ENCODE measurements at places on chromosomes 3 and 15. TPM values are rescaled to one million over a fixed set of nuclear protein-coding genes. Genes with fewer than 3 reads are reported as not detected.

GRCh38 chr15:80609512-80609946, 85.6 kb upstream of the ABHD17C start:
- no peak overlapping the region for H3K4me3 ChIP-seq
- no peak overlapping the region for H3K27ac ChIP-seq
- peaks cover 17% of the 10 kb centered on the region for H3K4me1 ChIP-seq
- no peak for DNase-seq

- no peak overlapping the region for H3K4me3 ChIP-seq
- H3K4me1 ChIP-seq, result no peaks in the 10 kb centered on the region
- no peaks in the 10 kb centered on the region for H3K36me3 ChIP-seq
- no peak for DNase-seq
- no peak overlapping the region for H3K27ac ChIP-seq
Observed at GRCh38 chr15:27694506-27695087, 404.5 kb downstream of the OCA2 start.

GRCh38 chr15:39299486-39300267, 281.2 kb upstream of the THBS1 start:
- no peak for DNase-seq
- no peaks in the 10 kb centered on the region for H3K27me3 ChIP-seq
- no peak overlapping the region for H3K27ac ChIP-seq
- H3K4me1 ChIP-seq, result no peaks in the 10 kb centered on the region

DNA sequence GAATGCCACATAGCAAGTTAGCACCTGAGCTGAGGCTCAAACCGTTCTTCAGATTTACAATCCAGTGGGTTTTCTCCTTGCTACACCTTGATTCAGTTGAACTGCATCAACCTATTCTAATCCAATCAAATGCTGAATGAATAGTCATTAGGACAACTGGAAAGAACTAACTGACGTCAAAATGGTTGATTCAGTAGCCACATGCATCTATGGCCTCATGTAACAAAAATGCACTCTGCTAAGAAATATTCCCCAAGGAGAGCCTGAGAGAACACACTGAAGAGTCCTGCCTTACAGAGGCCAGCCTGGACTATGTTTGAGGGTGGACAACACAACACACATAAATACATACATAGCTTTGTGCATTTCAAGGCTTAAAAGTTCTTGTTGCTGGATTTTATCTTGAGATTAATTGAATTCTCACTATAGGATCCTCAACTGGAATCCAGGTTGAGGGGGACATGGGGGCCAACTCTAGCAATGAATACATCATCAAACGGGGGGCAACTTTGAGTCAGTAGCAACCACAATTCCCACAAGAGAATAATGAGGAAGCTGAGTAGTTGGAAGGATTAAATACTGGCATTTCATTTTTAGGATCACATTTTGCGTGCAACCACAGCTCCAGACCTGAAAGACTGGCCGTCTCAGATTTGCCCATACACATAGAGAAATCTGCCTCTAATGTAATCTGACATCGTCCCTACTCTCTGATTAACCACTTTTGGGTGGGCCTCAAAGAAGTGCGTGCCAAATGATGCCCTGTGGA, 280.2 kb upstream of the ICE2 start:
- no peak for DNase-seq
- no peak overlapping the region for H3K27ac ChIP-seq
- H3K4me3 ChIP-seq, result no peak overlapping the region
- peaks cover 5% of the 10 kb centered on the region for H3K4me1 ChIP-seq
- no peaks in the 10 kb centered on the region for H3K36me3 ChIP-seq

GRCh38 chr3:32200490-32200889, 38.0 kb upstream of the CMTM8 start:
- no peak overlapping the region for H3K4me3 ChIP-seq
- H3K27me3 ChIP-seq, result no peaks in the 10 kb centered on the region
- peak; percentile 30 for DNase-seq
- no peaks in the 10 kb centered on the region for H3K4me1 ChIP-seq
- no peaks in the 10 kb centered on the region for H3K36me3 ChIP-seq

DNA sequence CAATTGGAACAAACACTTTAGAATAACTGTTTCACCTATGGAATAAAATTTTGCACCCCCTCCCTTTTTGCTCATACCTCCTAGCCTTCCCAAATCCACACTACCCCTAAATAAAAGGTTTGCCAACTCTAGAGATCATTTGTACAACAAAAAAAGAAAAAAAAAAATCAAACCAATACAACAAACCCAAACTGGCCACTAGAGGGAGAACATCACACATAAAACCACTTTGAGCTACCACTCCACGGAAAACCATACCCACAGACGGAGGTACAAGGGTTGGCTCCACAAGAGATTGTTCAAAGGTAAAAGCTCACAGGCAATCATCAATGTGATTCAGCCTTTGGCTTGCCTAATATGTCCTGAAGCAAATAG, 47.6 kb downstream of the SETMAR start:
- peak overlapping the region; percentile 4 for H3K4me3 ChIP-seq
- no peaks in the 10 kb centered on the region for H3K27me3 ChIP-seq
- no peaks in the 10 kb centered on the region for H3K36me3 ChIP-seq
- peak overlapping the region; percentile 75 for H3K27ac ChIP-seq
- DNase-seq, result peak; percentile 77

- no peaks in the 10 kb centered on the region for H3K27me3 ChIP-seq
- H3K27ac ChIP-seq, result no peak overlapping the region
- no peaks in the 10 kb centered on the region for H3K36me3 ChIP-seq
- H3K4me1 ChIP-seq, result peaks cover 5% of the 10 kb centered on the region
Observed at GRCh38 chr3:46397111-46397510, 9.8 kb downstream of the CCR5AS start.

GRCh38 chr3:45079715-45080114, 53.6 kb downstream of the CLEC3B start:
- no peaks in the 10 kb centered on the region for H3K27me3 ChIP-seq
- no peak for DNase-seq
- H3K4me3 ChIP-seq, result no peak overlapping the region

DNA sequence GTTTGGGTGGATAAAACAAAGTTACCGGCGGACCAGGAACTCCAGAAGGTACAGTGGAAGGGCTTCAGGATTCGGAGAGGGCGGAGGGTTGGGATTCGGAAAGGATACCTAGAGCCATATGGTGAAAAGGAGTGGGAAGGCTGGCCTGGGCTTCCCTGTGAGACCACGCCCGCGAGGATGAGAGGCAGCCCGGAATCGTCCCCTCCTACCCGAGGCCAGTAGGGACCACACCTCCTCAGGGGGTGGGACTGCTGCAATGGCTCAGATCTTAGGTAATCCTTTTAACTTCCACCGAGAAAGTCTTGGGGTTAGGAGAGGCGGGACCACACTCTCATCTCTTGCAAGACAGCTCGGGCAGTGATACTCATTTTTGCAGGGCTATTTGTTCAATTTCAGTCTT, 511.3 kb downstream of the OCA2 start:
- H3K4me3 ChIP-seq, result no peak overlapping the region
- no peak overlapping the region for H3K27ac ChIP-seq
- no peaks in the 10 kb centered on the region for H3K4me1 ChIP-seq
- no peaks in the 10 kb centered on the region for H3K36me3 ChIP-seq
- H3K27me3 ChIP-seq, result no peaks in the 10 kb centered on the region

- no peaks in the 10 kb centered on the region for H3K27me3 ChIP-seq
- H3K4me3 ChIP-seq, result no peak overlapping the region
- H3K27ac ChIP-seq, result no peak overlapping the region
- no peak for DNase-seq
Observed at GRCh38 chr3:10570196-10570946, 65.0 kb upstream of the ATP2B2 start.

GRCh38 chr3:185912929-185913901, 24.6 kb downstream of the TRA2B start:
- no peaks in the 10 kb centered on the region for H3K27me3 ChIP-seq
- DNase-seq, result no peak
- no peaks in the 10 kb centered on the region for H3K36me3 ChIP-seq
- no peaks in the 10 kb centered on the region for H3K4me1 ChIP-seq
- H3K4me3 ChIP-seq, result no peak overlapping the region
- no peak overlapping the region for H3K27ac ChIP-seq

The CAMP gene
- total RNA-seq, result 1.7 TPM

The PYGO1 gene
- total RNA-seq, result 8.6 TPM

The IL20RB gene
- total RNA-seq, result 3.5 TPM

The GPR160 gene
- total RNA-seq, result 3.9 TPM

The ONECUT1 gene
- total RNA-seq, result 3.4 TPM

The ARPP21 gene
- 0.87 TPM for total RNA-seq

The ROPN1B gene
- 123 TPM for total RNA-seq
